ENCODE measurements at places on chromosomes 16 and 17. TPM values are rescaled to one million over a fixed set of nuclear protein-coding genes. Genes with fewer than 3 reads are reported as not detected.

- no peak overlapping the region for H3K27ac ChIP-seq
- DNase-seq = no peak
- H3K36me3 ChIP-seq = no peaks in the 10 kb centered on the region
- no peaks in the 10 kb centered on the region for H3K4me1 ChIP-seq
Measured at GRCh38 chr17:56793531-56793930, 40.2 kb downstream of the C17orf67 start.

- H3K27ac ChIP-seq = peak overlapping the region; percentile 92
- H3K36me3 ChIP-seq = peaks cover 39% of the 10 kb centered on the region
- peaks cover 16% of the 10 kb centered on the region for H3K27me3 ChIP-seq
- H3K4me3 ChIP-seq = peak overlapping the region; percentile 98
- peaks cover 26% of the 10 kb centered on the region for H3K4me1 ChIP-seq
- DNase-seq = no peak
Measured at GRCh38 chr17:28718333-28719020, 809 bp upstream of the RAB34 start.

GRCh38 chr17:60134396-60135150 lies 15.2 kb upstream of the CA4 start:
- H3K27ac ChIP-seq = peak overlapping the region; percentile 75
- peak overlapping the region; percentile 86 for H3K4me3 ChIP-seq
- peaks cover 12% of the 10 kb centered on the region for H3K27me3 ChIP-seq

DNA sequence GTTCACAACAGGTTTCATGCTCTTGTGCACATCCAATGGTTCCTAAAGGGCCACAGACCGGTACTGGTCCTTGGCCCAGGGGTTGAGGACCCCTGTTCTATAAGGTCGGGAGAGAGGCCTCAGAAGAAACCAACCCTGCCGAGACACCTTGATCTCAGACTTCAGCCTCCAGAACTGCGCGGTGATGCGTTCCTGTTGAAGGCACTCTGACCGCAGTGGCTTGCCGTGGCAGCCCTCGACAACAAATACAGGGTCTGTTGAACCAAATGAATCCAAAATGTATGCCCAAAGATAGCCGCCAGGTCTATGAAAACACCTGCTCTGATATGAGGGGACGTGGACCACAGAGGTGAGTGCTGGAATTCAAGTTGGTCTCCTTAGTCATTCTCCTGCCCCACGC lies 389.8 kb downstream of the SEC14L1 start:
- no peak for DNase-seq
- no peak overlapping the region for H3K27ac ChIP-seq
- H3K27me3 ChIP-seq = no peaks in the 10 kb centered on the region

- H3K27ac ChIP-seq = no peak overlapping the region
- H3K4me3 ChIP-seq = no peak overlapping the region
- DNase-seq = no peak
- no peaks in the 10 kb centered on the region for H3K27me3 ChIP-seq
Measured at GRCh38 chr16:73997971-73998370, 298.6 kb upstream of the PSMD7 start.

- no peaks in the 10 kb centered on the region for H3K36me3 ChIP-seq
- peak overlapping the region; percentile 99 for H3K27ac ChIP-seq
- no peak overlapping the region for H3K4me3 ChIP-seq
- DNase-seq = peak; percentile 32
Measured at GRCh38 chr17:1786708-1787107, 24.8 kb downstream of the SERPINF1 start.

DNA sequence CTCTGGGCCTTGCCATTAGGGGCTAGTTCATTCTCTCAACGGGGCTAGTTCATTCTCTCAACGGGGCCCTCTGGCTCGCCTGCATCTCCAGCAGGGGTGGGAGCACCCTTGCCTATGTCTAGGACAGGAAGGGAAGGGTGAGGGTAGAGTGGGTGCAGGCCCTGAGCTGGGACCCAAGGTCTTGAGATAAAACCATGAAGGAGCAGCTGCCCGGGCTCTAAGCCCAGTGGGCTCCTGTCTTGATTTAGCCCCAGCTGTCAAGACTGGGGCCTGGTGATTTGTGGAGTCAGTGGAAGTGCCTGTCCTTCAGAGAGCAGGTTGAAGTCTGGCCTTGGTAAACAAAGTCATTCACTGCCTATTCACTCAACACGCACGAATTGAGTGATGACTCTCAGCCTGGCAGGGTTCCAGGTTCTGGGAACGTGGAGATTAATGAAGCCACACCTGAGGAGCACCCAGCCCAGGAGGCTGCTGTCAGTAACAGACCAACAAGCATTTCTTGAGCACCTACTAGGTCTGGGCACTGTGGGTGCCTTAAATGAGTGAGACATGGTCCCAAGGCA lies 35.4 kb downstream of the WNT3 start:
- no peak for DNase-seq
- no peaks in the 10 kb centered on the region for H3K4me1 ChIP-seq
- H3K27me3 ChIP-seq = peaks cover 1% of the 10 kb centered on the region
- no peaks in the 10 kb centered on the region for H3K36me3 ChIP-seq

GRCh38 chr17:50060951-50061712 lies 5.2 kb downstream of the ITGA3 start:
- peak; percentile 92 for DNase-seq
- H3K4me3 ChIP-seq = peak overlapping the region; percentile 76

- no peaks in the 10 kb centered on the region for H3K36me3 ChIP-seq
- H3K27ac ChIP-seq = peak overlapping the region; percentile 78
- H3K4me1 ChIP-seq = peaks cover 83% of the 10 kb centered on the region
- no peak overlapping the region for H3K4me3 ChIP-seq
- H3K27me3 ChIP-seq = no peaks in the 10 kb centered on the region
Measured at GRCh38 chr16:7374614-7375174, 42.0 kb downstream of the RBFOX1 start.

GRCh38 chr16:30715750-30716445 lies 16.9 kb downstream of the SRCAP start:
- H3K27ac ChIP-seq = peak overlapping the region; percentile 16
- DNase-seq = no peak
- no peak overlapping the region for H3K4me3 ChIP-seq
- H3K36me3 ChIP-seq = peaks cover 100% of the 10 kb centered on the region

Gene STARD3
- 26.7 TPM for total RNA-seq

Gene EVPL
- total RNA-seq = 0.16 TPM

Gene KCNAB3
- total RNA-seq = 0.57 TPM

Gene TSPAN10
- 0.67 TPM for total RNA-seq

Gene DNAH3
- total RNA-seq = 0.12 TPM

Gene GGNBP2
- 54.4 TPM for total RNA-seq

All from psoas muscle (tissue), 8 donors.